ENCODE measurements at places on chromosomes 1 and 21.

DNA sequence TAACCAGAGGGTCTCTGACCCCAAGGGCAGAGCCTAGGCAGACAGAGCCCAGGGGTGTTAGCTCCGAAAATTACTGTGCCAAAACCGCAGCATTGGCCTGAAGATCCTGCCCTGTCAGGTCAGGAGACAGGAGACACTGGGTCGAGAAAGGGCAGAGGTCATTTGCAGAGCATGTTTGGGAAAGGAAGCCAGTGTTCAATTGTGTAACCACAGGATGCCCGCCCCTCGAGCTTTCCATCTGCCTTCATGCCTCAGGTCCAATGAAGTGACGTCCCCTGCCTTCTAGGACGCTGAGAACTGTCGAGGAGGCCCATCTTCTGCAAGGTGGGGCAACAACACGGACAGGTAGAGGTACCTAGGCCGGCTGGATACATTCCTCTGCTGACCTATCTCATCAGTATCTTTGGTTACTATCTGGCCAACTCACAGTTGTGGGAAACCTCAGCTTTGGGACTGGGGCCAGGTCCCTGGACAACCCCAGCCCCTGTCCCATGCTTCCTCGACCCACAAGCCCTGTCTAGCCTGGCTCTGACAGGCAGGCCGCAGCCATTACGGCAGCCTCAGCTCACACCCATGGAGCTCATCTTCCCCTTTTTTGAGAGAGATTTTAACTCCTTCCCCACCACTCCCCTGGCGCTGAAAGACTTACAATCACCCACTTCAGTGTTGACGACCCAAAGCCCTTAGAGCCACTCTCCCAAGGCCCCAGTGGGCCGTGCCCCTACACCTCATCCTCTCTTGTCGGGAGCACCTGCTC lies 1.3 kb downstream of the ARL8A start:
- DNase-seq = no peak

DNA sequence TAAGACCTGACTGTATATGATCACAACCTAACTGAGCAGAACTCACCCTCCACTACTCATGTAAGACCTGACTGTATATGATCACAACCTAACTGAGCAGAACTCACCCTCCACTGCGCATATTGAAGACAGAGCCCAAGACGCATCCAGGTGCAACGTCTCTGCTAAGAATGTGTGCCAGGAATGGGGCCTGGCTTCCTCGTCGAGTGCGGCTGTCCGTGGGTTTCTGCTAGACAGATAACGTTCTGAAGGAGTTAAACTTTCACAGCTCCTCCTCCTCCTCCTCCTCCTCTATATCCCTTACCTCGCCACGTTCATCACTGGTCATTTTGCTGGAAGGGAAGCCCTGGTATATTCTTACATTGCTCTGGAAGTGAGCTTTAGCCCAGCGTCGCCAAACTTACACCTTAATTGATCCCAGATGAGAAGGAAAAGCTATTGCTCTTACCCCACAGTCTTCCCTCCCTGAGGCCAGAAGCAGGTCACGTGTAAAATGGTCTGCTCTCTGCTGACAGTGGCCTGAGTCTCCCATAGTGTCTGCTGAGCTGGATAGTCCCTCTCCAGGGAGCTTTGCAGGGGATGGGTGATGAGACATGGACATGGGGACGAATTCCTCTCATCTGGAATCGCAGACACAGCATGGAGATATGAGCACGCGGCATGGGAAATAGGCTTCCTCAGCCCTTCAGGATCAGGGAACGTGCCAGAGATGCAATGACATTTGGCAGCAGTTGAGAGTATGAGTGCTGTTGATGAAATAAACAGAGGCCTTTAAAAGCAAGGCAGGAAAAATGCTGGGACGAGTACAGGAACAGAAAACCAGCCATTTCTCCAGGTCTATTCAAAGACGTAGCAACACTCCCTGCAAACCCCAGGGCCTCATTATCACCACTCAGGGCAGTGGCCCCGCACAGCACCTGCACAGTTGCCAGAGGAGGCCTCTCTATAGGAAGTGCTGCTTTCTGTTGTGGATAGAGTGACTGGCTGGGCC lies 528.1 kb downstream of the KIF26B start:
- no peak for DNase-seq

DNA sequence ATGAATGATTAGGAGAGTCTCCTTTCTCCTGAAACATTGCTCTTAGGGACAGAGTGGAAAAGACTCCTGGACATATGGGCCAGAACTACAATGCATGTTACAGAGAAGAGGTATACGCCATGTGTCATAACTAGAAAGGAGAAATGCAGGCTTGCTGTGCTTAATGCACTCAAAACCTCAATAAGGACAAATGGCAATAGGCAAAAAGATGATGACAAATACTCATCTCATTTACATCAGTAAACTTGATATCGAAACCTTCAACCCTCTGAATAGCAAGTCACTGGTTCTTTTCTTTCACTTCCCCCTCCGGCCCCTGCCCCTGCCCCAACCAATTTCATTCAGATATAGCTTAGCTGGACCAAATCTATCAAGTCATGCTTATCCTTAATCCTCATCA lies 1.9 kb upstream of the GPR88 start:
- DNase-seq = no peak

GRCh38 chr1:232648316-232648715 lies 18.4 kb upstream of the SIPA1L2 start:
- DNase-seq = no peak

DNA sequence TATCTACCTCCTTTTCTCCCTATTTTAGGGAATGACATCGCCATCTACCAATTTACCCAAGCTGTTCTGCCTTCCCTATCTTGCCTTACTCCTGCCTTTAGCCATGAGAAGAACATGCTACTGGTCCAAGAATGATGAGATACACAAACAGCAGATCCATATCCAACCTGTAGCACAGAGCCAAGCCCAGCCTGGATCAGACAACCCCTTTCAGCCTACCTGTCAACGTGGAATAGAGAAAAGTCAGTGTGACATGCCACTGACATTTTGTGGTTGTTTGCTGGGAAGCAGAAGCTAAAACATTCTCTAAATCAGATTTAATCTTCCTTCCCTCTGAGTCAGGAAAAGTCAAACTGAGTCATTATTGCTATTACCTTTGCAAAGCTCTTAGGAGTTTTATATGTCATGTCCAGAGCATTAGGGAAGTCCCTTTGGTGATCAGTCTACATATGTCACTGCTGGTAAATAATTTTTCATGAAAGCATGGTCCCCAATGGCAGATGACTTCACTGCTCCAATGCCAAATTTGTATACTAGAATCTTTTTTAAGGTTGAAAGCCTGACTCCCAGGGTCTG lies 143.1 kb downstream of the TPR start:
- no peak for DNase-seq

DNA sequence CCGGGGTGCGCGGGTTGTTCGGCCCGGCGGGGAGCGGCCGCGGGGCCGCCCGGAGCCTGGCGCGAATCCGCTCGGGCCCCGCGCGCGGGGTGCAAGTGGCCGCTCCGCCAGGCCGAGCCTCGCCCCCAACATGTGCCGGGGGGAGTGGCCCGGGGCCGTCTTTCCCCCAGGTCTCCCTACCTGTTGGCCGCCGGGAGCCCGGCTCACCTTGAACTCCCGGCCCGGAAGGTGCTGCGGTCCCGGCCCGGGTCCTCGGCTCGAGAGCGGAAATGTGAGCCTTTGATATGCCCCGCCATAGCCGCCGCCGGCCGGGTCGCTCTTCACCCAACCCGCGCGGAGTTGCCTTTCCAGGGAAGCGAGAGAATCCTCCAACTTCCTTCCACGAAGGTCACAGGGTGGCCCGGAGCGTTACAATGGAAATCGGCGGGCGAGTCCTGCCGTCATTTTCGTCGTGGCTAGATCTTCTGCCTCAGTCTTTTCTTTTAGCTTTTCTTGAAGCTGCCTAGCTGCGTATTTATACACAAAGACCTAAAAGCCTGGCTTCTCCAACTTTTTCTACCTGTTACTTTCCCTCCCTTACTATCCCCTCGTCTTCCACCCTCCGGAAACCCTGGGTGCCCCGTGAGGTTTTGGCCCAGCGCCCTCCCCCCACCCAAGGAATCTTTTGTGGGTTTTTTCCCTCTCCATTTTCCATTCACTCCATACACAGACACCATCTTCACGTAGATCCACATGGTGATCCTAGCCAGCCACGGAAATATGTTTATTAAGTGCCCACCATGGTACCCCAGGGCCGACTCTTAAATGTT lies 867 bp downstream of the PTGFRN start:
- no peak for DNase-seq

- DNase-seq = no peak
These were observed 17.5 kb downstream of the LRRIQ3 start for GRCh38 chr1:74180490-74180889.

DNA sequence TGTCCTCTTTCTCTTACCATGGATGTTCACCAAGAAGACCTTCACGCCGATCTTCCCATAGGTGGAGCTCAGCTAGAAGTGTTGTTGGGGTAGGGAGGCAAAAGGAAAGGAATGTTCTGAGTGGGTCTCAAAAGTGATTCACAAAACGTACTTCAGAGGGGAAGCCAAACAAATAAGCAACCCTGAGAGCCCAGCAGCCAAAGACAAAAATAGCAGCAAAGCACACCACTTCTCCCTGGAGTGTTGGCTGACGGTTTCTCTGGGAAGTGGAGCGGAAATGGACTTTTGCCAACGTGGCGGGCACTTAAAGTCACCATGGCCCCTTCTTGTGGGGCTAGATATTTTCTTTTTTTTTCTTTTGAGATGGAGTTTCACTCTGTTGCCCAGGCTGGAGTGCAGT lies 23.1 kb downstream of the SLC26A9 start:
- no peak for DNase-seq
